Activated naive CD4-positive, alpha-beta T cell treated with anti-CD3 and anti-CD28 coated beads, Interleukin-2, amount 10 ng/mL, durations not matched to agents 5 hours and 36 hours (primary cell): ENCODE measurements at places on chromosomes 2 and 18. TPM values are rescaled to one million over a fixed set of nuclear protein-coding genes. Genes with fewer than 3 reads are reported as not detected.

BOLL gene
- not detected for total RNA-seq

SLC38A11 gene
- total RNA-seq = not detected

UNC80 gene
- total RNA-seq = not detected

DHX57 gene
- total RNA-seq = 9.3 TPM

PLCL1 gene
- 2.2 TPM for total RNA-seq

REG3A gene
- total RNA-seq = not detected

RELCH gene
- total RNA-seq = 37.2 TPM

TNS1 gene
- 10.3 TPM for total RNA-seq

ALPG gene
- total RNA-seq = not detected

KCNG3 gene
- 0.07 TPM for total RNA-seq

KYNU gene
- total RNA-seq = not detected

ZSWIM2 gene
- total RNA-seq = not detected

KIAA2012 gene
- not detected for total RNA-seq

LAMA3 gene
- total RNA-seq = 1.2 TPM

IL1RL1 gene
- total RNA-seq = 0.19 TPM

MEP1B gene
- total RNA-seq = not detected

DNAJC5G gene
- total RNA-seq = not detected

NEDD4L gene
- total RNA-seq = 3.3 TPM

AQP12A gene
- not detected for total RNA-seq

CHMP1B gene
- total RNA-seq = 30.0 TPM

FAM124B gene
- 0.58 TPM for total RNA-seq

SLC9A2 gene
- not detected for total RNA-seq

CDH19 gene
- not detected for total RNA-seq

SYT4 gene
- total RNA-seq = not detected

CD207 gene
- not detected for total RNA-seq

RAB17 gene
- not detected for total RNA-seq

TTL gene
- 29.5 TPM for total RNA-seq

SPR gene
- total RNA-seq = 0.31 TPM

ST8SIA3 gene
- total RNA-seq = not detected

TLX2 gene
- 0.55 TPM for total RNA-seq

CHRND gene
- not detected for total RNA-seq

AQP12B gene
- not detected for total RNA-seq

CRYGB gene
- total RNA-seq = not detected
